ENCODE measurements at places on chromosomes 2 and 18. TPM values are rescaled to one million over a fixed set of nuclear protein-coding genes. Genes with fewer than 3 reads are reported as not detected.

PDCD1 gene
- not detected for polyA plus RNA-seq

IL36RN gene
- not detected for polyA plus RNA-seq

CHRNG gene
- polyA plus RNA-seq, result not detected

TNFAIP6 gene
- polyA plus RNA-seq, result 3.5 TPM

NEB gene
- polyA plus RNA-seq, result not detected

MROH2A gene
- not detected for polyA plus RNA-seq

SNTG2 gene
- polyA plus RNA-seq, result not detected

ANKRD29 gene
- polyA plus RNA-seq, result 0.11 TPM

LAPTM4A gene
- polyA plus RNA-seq, result 97.3 TPM

GAL3ST2 gene
- not detected for polyA plus RNA-seq

TMEM17 gene
- 0.08 TPM for polyA plus RNA-seq

HOXD3 gene
- polyA plus RNA-seq, result not detected

DLGAP1 gene
- polyA plus RNA-seq, result 0.09 TPM

GULP1 gene
- polyA plus RNA-seq, result not detected

LYPD6 gene
- polyA plus RNA-seq, result not detected

ACVR1 gene
- polyA plus RNA-seq, result 2.8 TPM

GPR75 gene
- not detected for polyA plus RNA-seq

AOX1 gene
- polyA plus RNA-seq, result not detected

RAB27B gene
- polyA plus RNA-seq, result 0.13 TPM

ANO7 gene
- polyA plus RNA-seq, result 0.09 TPM

SRD5A2 gene
- not detected for polyA plus RNA-seq

KRTCAP3 gene
- 2.5 TPM for polyA plus RNA-seq

IL36G gene
- polyA plus RNA-seq, result not detected

MERTK gene
- polyA plus RNA-seq, result 4.2 TPM

DQX1 gene
- not detected for polyA plus RNA-seq

TDRD15 gene
- not detected for polyA plus RNA-seq

ACMSD gene
- polyA plus RNA-seq, result not detected

IAH1 gene
- polyA plus RNA-seq, result 84.0 TPM

ZCCHC2 gene
- polyA plus RNA-seq, result 0.71 TPM

ABCB6 gene
- polyA plus RNA-seq, result 4.0 TPM

Measured in CD14-positive monocyte (primary cell).